ENCODE measurements at places on chromosomes 16 and 17. TPM values are rescaled to one million over a fixed set of nuclear protein-coding genes. Genes with fewer than 3 reads are reported as not detected.

SEZ6L2 gene
- 2.3 TPM for total RNA-seq

NEUROD2 gene
- not detected for total RNA-seq

SRCIN1 gene
- under 0.01 TPM for total RNA-seq

FOXN1 gene
- total RNA-seq = not detected

TBC1D3K gene
- total RNA-seq = not detected

TEX19 gene
- total RNA-seq = not detected

KRTAP17-1 gene
- total RNA-seq = not detected

KRT39 gene
- 0.12 TPM for total RNA-seq

All from smooth muscle cell of the coronary artery (primary cell).